ENCODE measurements at places on chromosomes 5 and 9. TPM values are rescaled to one million over a fixed set of nuclear protein-coding genes. Genes with fewer than 3 reads are reported as not detected.

DNA sequence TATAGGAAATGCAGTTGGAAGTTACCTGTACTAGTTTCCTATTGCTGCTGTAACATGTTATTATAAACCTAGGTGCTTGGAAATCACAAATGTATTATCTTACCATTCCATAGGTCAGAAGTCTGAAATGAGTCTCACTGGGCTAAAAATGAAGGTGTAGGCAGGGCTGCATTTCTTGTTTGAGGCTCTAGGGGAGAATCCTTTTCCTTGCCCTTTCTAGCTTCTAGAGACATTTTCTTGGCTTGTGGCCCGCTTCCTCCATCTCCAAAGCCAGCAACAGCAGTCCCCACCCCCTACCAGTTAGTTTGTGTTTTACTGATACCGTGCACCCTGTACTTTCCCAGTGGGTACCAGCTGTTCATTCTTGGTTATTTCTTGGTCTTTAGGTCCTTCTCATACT lies 153.3 kb downstream of the SLF1 start:
- no peak for DNase-seq

- no peak for DNase-seq
These were observed 16.3 kb upstream of the MROH2B start for GRCh38 chr5:41087461-41087860.

DNA sequence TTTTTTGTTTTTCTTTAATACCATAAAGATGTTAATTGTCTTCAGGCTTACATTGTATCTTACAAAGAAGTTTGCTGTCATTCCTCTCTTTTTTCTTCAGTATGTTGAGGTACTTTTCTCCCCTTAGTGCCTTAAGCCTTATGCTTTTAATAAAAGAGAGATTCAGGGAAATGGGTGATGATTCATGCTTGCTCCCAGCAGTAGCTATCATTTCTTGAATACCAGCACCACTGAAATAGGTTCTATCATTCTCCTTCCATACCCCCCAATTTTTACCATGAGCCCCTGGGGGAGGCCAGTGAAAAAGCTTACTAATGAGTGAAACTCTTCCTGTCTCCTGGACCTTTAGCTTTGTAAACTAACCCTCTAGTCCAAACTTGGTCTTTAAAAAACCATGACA lies 165.0 kb downstream of the FBXL7 start:
- no peak for DNase-seq

CCDC192 gene
- total RNA-seq: not detected

DNA sequence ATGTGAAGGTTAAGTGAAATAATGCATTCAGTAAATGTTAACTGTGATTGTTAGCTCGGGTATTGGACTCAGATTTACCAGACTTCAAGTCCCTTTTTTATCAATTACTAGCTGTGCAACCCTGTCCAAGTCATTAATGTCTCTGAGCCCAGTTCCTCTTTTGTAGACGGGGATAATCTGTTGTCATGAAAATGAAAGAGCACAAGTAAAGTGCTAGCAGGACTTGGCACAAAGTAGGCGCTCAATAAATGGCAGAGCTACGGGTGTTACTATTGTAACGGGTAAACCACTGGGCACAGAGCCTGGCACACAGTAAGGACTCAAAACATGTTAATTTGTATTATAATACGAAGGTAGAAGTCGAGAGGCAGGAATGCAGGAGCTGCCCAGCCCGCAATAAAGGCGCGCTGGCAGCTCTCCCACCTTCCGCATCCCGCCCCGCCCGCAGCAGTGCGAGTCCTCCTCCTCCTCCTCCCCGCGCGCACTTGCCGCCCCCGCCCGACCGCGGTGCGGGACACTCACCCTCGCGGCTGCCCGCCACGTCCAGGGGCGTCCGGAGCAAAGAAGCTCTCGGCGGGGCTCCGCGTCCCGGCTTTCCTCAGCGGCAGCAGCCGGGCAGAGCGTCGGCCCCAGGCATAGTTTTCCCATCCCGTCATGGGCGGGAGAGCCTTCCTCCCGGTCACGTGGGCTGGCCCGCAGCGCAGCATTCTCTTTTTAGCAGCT lies at the start of gene C1QTNF2:
Gene C1QTNF2 (minus strand): TSS at position 637 of the 723 bp plus-strand sequence. CDS start 15,615 bp downstream, outside the sequence.
- peak; percentile 35 for DNase-seq

GRCh38 chr9:101585740-101586139 lies 9.0 kb downstream of the PPP3R2 start:
- DNase-seq: no peak

DNA sequence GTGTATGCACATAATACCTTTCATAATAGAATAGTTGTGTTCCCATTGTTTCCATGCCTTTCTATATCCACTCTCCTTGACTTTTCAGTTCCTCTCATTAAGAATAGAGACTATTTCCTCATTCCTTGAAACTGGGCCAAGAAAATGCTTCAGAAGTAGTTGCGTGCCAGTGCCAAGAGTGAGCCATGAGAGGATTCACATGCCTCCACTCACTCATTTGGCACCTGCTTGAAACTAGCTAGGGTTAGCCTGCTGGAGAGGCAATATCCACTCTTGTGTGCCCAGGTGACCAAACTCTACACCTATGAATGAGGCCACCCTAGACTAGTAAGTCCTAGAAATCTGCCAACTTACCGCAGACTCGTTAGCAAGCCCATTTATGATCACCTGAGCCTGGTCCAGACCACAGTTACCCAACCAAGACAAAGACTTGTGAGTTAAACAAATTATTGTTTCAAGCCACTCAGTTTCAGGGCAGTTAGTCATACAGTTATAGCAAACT lies 276.3 kb downstream of the EPB41L4A start:
- DNase-seq: peak; percentile 36

FAM81B gene
- total RNA-seq: 0.23 TPM

DNA sequence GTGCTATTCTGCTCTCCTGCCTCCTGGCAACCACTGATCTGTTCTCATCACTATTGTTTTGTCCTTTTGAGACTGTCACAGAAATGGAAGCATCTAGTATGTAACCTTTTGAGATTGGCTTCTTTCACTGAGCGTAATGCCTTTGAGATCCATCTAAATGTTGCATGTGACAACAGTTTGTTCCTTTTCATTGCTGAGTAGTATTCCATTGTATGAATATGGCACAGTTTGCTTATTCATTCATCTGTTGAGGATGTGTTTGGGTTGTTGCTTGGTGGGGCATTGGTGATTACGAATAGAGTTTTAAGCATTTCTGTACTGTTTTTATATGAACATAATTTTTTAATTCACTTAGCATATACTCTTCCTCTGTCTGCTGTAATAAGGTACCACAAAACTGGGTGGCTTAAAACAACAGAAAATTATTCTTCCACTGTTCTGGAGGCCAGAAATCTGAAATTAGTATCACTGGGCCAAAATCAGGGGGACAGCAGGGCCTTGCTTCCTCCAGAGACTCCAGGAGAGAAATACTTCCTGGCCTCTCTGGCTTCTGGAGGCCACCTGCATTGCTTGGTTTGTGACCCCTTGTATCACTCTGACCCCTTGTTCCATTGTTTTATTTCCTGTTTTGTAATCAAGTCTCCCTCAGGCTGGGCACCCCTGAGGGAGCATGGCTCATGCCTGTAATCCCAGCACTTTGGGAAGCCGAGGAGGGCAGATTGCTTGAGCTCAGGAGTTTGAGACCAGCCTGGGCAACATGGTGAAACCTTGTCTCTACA lies 53.0 kb downstream of the EXOSC2 start:
- no peak for DNase-seq

GABRG2 gene
- 3.9 TPM for total RNA-seq

- peak; percentile 44 for DNase-seq
These were observed 6.0 kb upstream of the NEK6 start for GRCh38 chr9:124251605-124252378.

DNA sequence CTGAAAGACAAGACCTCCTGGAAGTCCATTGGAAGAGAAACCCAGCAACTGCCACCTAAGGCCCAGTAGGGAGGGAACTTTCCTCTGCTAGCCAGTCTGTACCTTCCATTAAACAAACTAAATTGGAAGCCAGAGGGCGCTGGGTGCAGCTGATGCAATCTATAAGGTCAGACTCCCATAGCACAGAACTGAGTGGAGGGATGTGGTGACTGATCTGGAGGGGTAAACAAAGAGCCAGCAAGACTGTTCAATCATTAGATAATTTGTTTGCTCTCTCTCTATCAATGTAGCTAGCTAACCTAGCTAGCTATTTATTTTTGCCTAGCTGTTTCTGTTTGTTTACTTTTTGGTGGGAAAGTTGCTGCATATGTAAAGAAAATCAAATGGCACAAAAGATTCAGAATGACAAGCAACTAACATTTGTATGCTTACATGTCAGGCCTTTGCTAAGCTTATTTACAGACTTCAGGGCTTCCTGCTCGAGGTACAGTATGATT lies 291.8 kb upstream of the DAB2 start:
- DNase-seq: peak; percentile 88

SELENOP gene
- 68.9 TPM for total RNA-seq

GRCh38 chr9:133359399-133360175 lies 3.2 kb downstream of the SURF2 start:
- no peak for DNase-seq
